Midbrain (tissue), 1 donor: ENCODE measurements at places on chromosomes 2 and 18.

DNA sequence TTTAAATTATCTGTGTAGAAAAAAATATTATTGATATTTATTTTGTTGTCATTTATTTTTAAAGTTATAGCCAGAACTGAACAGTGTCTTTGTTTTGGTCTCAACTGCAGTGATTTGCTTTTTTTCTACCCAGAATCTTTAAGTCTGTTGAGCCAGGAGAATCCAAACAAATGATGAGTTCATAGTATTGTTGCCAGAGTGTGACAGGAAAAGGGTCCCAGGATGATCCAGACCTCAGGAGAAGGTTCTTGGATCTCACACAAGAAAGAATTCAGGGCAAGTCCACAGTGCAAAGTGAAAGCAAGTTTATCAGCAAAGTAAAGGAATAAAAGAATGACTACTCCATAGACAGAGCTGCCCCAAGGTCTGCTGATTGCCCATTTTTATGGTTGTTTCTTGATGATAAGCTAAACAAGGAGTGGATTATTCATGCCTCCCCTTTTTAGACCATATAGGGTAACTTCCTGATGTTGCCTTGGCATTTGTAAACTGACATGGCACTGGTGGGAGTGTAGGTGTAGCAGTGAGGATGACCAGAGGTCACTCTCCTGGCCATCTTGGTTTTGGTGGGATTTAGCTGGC, 127.1 kb downstream of the AGPS start:
- no peak for DNase-seq

GRCh38 chr18:12253663-12254135, 462 bp upstream of the CIDEA start:
- DNase-seq: no peak

GRCh38 chr2:239459606-239460005, 58.8 kb upstream of the HDAC4 start:
- no peak for DNase-seq

DNA sequence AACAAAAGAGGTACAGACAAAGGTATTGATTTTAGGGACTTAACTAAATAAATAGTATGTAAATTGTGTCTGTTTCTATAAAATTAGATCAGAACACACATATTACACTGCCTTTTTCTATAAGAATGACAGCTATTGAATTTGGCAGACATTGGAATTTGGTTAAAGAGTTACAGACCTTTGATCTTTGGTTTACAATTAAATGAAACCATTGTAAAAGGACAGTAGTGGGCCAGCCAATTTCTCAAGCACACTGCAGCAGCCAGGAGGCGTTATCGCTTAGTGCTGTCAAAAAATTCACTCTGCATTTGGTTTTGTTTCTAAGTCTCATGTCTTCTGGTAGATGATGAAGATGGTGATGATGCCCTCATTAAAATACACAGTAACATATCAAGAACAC, 175.9 kb downstream of the NR4A2 start:
- no peak for DNase-seq

GRCh38 chr2:40202798-40203400, 249.0 kb downstream of the SLC8A1 start:
- DNase-seq: no peak

DNA sequence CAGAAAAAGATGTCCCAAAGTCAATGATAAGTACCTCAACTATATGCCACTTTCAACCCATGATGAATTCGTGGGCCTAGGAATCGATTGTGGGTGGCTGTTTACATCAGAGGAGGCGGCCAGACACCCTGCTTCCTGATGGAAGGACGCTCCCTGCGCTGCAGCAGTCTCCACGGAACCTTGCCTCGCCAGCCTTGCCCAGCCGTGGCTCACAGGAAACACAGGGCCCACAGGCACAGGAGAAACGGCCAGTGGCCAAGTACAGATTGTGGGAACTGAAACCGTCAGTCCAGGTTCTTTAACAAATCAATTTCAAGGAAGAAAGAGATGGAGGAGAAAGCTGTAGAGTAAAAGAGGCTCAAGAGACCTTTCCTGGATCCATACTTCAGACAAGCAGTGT, 101.5 kb upstream of the NFATC1 start:
- no peak for DNase-seq

DNA sequence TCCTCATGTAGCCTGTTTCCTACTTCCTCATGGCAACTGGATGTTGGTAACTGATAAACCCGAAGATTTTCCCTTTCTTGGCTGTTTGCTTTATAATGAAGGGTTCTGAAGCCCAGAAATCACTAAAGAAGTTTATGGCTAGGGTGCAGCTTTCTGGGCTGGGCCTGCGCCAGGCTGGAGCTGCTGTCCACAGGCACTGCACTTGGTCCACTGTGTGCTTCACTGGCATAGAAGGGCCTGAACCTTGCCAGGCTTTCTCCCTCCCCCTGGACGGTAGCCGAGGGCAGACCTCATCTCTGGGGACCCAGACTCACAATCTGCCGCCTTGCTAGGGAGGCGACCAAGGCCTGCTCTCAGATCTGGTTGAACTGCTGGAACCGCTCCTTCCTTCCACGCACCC, 133.3 kb upstream of the SPRED2 start:
- no peak for DNase-seq

GRCh38 chr2:70828115-70828514, 7.5 kb downstream of the CD207 start:
- no peak for DNase-seq

DNA sequence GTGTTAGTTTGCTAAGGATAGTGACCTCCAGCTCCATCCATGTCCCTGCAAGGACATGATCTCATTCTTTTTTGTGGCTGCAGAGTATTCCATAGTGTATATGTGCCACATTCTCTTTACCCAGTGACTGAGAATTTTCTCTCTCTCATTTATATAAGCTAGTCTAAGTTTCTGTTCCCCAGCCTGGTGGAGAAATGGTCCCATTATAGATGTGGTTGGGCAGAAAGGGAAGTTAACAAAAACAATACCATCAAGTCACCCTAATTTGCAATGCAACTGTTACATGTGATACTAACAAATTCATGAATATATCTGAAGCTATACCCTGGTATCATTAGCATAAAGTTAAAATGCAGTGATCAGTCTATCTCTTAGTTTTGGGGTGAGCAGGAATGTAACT, 54.0 kb downstream of the DNER start:
- DNase-seq: no peak

DNA sequence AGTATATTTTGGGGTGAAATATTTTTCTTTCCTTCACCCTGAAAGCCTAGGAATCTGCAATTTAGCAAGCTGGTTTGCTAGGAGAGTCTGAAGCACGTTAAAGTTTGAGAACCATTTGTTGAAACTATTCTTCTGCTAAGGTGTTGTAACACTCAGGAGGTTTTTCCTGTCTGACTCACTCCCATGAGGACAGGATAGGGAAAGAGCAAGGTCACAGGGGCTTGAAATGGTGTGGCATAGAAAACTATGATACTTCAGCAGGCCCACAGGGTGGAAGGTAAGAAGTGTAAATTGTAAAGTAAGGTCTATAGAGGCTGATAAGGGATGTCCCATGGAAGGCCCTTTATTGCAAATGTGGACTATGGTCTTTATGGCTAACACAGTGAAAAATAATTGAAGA, 177.7 kb upstream of the ZC3H15 start:
- no peak for DNase-seq

GRCh38 chr18:45084206-45084605, 403.5 kb downstream of the SETBP1 start:
- DNase-seq: no peak

GRCh38 chr18:25595274-25596060, 243.5 kb upstream of the ZNF521 start:
- no peak for DNase-seq

- no peak for DNase-seq
Measured at GRCh38 chr2:204950695-204951346, 405.5 kb downstream of the PARD3B start.

- no peak for DNase-seq
Measured at GRCh38 chr2:172437419-172438341, 10.3 kb downstream of the ITGA6 start.

DNA sequence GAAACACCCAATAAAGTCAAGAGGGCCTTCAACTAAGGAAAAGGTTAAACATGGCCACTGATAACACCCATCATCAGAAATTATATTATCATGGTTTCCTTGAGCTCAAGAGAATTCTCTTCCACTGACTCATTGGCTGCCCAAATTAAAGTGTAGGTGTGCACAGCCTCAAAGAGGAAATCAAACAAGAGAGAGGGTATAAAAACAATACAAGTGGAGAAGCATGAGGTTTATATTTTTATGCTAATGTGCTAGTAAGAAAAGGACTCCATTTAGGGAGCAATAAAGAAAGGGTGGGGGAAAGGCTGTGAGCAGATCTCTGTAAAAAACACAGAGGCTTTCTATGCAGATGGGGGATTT, 168.8 kb upstream of the VRK2 start:
- no peak for DNase-seq

GRCh38 chr18:48889981-48890762, 60.6 kb downstream of the SMAD7 start:
- DNase-seq: no peak

DNA sequence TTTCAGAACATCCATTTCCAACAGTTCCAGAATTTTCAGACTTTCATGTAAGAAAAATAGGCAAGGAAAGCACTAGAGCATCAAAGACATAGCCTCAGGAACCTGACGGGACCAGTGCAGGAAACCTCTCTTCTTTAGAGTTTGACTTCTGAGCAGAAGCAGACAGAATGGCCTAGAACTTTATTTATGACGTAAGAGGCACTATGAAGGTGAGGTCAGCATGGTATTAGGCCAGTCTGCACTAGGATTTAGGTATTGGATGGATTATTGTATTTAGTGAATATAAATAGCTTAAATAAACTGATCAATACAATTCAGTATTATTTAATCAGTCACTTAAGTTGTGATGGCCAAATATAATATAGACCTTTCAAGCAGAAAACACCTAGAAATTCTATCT, 117.6 kb downstream of the CYRIA start:
- DNase-seq: no peak

- no peak for DNase-seq
Measured at GRCh38 chr2:201939453-201939941, 94.2 kb upstream of the FZD7 start.

GRCh38 chr18:24762511-24762910, 302.1 kb downstream of the HRH4 start:
- no peak for DNase-seq

DNA sequence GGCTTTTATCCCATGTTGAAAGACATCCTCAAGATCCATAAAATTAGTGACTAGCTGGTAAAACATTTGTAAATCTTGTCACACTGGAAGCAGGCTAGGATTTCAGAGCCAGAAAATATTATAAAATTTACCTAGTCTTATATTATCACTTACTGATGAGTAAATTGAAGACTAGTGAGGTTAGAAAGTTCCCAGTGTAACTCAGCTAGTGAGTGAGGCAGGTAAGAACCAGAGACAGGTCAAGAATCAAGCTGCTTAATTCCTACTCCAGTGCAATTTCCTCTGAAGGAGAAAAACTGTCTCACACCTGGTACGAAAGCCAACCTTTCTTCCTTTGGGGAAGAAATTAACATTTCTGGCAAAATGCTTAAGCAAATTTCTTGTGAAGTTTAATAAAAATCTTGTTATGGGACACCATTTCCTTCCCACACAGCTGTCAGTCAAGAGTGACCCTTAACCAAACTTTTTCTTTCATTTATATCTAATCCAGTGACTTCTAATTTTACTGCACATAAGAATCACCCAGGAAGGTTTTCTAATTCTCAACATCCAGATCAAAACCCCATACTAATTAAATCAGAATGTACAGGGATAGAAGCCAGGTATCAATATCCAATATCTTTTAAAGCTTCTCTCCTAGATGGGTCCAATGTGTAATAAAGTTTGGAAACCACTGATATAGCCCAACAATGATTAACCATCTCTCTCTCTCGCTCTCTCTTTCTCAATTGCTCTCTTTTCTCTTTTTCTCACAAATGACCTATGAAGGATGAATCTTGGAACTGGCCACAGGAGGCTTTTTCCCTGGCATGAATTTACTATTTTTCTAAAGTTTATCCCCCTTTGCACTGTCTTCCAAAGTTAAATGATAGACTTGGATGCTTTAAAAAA, 264.3 kb upstream of the SLC39A10 start:
- no peak for DNase-seq

DNA sequence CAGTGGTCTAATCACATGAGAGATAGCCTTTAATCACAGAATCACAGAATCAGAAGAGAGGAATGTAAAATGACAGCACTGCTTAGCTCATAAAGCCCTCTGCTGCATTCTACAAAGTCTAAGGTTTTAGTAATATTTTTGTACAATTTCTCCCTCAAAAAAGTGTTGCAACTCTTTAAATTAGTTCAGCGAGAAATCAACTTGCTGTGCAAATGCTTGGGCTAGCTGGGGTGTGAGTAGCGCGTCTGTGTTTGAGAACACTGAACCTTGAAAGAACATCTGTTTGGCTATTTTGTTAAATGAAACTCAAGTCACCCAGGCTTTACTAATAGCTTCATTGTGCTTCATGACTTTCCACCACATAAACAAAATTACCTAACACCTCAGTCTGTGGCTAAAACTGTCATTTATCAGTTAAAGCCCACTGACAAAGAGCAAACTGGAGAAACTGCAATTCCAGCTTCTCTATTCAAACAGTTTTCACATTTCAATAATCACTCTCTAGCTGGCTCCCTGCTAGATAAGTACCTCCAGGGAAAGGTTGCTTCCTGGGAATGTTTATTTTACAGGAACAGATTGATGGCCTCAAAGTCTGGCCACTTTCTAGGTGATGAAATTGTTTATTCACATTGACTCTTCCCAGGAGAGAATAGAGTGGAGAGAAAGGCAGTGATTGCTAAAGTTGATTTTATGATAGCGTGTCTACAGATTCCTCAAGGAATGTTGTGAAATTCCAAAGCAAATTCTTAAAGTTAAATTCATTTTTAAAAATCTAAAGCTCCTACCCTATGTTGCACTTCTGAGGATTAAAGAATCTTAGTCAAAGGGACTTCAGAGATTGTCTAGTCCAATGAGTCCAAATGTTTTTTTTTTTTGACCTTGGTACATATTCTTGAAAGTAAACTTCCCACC, 36.0 kb upstream of the STAT1 start:
- DNase-seq: no peak
